ENCODE measurements at places on chromosomes 2 and 18.
A peak's percentile ranks its signal among the peaks of the same experiment; 100 is the strongest.

GRCh38 chr2:9248363-9248762 lies 41.8 kb downstream of the ASAP2 start:
- no peak for DNase-seq

- no peak for DNase-seq
These were observed 269.7 kb upstream of the THSD7B start for GRCh38 chr2:136495636-136496035.

GRCh38 chr2:15622614-15623480 lies 31.2 kb downstream of the DDX1 start:
- DNase-seq: no peak

- DNase-seq: peak; percentile 93
These were observed 4.5 kb downstream of the STK17B start for GRCh38 chr2:196166876-196167275.

DNA sequence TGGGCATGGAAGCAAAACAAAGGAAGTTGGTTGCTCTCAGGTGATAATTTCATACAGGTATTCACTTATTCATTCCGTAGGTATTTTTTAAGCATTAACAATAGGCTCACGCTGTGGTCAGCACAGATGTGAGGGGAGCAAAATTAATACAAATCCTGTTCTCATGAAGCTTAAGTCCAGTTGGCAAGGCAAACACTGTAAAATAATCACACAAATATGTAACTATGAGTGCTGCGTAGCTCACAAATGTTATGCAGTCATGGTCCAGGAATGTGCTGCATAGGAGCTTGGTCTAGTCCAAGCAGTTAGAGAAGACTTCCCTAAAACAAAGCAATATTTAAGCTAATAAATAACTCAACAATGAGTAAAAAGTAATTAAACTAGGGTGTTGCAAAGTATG lies 23.9 kb downstream of the SP5 start:
- DNase-seq: peak; percentile 97

DNA sequence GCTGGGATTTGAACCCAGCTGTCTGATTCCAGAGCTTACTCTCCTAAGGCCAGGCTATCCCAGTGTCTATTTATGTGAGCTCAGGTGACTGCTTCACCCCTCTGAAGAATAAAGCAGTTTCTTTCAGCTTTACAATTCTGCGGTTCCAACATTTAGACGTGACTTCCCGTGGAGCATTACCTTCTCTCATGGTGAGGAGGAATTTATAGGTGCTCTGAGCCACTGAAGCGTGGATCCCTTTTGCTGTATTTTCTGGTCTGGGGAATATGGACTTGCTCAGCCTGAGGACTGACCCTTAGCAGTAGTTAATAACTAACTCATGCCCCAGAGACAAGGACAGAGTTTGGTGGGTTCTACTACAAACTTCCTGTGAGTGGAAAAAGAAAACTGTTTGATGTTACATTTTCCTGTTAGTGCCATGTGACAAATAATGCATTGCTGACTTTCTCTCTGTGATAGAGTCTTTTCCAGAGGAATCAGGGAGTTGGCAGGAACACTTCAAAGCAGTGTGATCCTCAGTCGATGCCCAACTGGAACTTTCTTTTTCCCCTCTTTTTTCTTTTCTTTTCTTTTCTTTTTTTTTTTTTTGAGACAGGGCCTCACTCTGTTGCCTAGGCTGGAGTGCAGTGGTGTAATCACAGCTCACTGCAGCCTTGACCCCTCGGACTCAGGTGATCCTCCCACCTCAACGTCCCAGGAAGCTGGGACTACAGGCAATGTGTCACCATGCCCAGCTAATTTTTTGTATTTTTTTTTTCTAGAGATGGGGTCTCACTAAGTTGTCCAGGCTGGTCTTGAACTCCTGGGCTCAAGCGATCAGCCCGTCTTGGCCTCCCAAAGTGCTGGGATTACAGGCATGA lies 21.9 kb downstream of the CASP10 start:
- no peak for DNase-seq

DNA sequence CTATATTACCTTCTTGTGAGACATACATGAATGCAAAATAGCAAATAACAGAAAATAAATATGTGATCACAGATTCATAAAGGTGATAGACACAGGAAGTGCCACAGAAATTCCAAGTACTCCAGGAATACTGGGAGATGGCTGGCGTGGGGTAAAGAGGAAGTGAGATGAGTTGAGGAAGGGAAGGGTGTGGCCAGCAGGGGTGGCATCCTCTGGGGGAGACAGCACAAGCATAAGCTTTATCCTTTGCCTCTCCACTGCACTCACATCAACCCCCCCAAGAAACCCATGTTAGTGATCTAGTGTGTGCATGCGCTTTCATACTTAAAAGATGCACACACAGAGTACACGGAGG lies 94.8 kb upstream of the B3GNT7 start:
- DNase-seq: no peak

DNA sequence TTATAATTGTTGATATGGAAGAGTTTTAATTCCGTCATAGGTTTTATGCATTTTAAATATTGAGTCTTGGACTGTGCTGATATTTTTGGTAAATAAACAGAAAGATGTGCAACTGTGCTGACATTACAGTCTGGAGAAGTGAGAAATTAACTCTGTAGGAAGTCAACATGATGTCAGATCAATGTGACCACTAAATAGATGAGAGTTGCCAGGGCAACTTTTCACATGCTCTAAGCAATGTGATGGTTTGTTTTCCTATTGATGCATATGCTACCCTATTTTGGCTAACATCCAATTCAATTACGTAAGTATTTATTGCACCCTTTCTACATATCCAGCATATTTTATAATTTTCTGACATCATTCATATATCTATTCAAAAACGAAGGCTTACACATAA lies 1109.3 kb downstream of the TSN start:
- DNase-seq: no peak

- no peak for DNase-seq
These were observed 31.2 kb downstream of the VSNL1 start for GRCh38 chr2:17571681-17572080.

- DNase-seq: peak; percentile 54
These were observed 81.3 kb upstream of the TMEM178A start for GRCh38 chr2:39584283-39584965.

- DNase-seq: no peak
These were observed 114.9 kb downstream of the TCF4 start for GRCh38 chr18:55473058-55473457.

DNA sequence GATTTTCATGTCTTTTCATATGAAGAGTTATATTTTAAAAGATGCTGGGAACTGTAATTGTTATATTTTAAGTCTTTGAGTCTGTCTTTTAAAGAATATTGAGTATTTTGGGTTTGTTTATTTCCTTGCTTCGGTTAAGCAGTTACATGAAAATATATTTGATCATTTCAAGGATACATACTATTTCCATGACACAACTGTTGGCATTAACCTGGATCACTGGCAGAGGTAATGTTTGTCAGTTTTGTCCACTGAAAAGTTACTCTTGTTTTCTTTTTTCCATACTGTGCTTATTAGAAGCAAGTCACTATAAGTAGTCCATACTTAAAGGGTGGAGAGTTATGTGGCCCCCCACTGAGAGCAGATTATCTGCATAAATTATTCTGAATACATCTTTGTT lies 1142.0 kb upstream of the TMEFF2 start:
- DNase-seq: no peak

GRCh38 chr2:30208453-30208852 lies 22.9 kb upstream of the LBH start:
- DNase-seq: peak; percentile 79

DNA sequence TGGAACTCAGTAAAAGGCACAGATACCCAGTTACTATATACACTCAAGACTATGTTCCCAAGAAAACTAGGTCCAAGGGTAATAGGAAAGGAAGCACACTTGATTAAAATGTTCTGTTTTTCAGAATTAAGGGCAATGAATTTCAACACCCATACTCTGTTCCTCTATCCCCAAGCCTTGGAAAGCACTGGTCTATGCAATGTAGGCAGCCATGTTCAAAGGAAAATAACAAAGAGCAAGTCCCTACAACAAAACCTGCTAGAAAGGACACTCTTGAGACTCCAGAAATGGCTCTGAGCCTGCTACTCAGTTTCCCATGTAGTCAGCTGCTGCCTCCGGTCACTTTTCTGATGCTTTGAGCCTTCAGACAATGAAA lies 6.8 kb downstream of the CYB5A start:
- no peak for DNase-seq

DNA sequence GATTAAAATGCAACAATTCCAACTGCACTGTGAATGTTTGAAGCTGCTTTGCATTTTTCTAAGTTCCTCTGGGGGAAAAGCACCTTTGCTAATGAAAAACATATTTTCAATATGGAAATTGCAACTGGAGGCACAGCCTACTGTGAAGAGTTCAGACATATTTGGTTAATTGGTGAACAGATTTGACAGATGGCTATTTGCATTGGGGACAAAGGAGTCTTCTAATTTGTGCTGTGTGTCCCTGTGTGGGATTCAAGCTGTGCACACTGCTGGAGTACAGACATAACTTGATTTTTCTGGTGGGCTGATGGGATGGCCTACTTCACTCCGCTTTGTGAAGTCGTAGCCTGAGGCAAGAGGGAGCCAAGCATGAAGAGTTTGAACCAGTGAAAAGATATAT lies 40.7 kb upstream of the ARHGAP25 start:
- DNase-seq: no peak

DNA sequence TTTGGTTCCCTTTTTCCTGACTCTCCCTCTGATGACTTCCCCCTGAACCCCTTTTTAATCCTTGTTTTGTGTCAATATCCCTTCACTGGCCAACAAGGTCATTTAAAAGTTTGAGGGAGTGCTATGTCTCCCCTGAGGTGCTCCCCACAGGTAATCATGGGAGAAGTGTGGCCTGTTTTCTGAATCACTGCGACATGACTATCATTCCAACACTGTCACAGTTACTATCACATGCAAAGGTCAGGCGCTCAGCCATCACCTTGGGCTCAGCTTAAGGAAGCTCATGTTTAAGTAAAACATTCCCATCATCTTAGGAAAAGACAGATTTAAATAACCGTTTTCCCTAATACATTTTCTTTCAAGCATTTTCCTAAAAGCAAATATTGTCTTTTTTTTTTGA lies 20.9 kb upstream of the ACAA2 start:
- DNase-seq: no peak

DNA sequence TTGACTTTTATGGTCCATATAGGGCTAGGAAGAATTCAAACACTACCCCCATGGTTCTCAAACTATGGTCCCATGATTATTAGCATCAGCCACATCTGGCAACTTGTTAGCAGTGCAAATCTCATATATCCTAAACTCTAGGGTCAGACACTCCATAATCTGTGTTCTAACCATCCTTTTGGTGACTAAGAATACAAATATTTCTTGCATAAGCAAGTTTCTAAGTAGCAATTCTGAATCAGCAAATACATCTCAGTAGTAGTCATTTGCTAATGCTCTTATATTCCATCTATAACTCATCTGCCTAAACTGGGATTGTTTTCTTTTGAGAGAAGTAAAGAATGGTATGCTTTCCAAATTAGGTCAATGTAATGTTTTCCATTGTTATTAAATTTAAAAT lies 447.3 kb downstream of the TMX3 start:
- DNase-seq: peak; percentile 90

DNA sequence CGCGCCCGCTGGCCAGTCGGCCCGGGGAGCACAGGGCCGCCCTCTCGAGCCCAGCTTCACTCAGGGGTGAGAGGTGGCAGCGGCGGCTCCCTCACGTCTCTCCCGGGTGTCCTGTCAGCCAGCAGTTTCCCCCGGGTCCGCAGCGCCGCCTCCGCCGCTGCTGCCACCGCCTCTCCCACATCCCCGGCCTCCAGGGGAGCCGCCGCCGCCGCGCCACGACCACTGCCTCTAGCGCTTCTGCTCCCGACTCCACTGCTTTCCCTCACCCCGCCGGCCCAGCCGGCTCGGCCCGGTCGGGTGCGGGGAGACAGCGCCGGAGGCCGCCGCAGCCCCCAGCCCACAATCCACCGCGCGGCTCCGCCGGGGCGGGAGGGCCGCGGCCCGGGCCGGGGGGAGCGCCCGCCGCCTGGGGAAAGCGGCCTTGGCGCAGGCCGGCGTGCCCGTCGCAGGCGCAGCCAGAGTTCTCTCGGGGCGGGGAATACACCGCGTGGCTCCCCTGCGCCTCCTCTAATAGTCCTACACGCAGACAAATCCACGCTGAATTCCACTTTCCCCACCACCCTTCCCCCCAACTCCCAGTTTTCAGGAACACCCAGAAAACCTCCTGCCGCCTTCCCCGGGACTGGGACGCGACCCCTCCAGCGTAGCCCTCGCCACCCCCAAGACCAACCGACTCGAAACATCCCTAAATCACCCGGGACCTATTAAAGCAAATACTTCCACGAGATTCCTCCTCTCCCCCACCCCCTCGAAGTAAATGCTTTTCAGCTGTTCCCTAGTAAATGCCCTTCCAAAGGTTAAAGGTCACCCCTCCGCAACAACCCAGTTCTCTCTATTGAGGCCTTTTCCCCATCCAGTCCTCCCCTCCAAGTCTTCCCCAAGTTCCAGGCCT lies at the start of gene VPS54:
Gene VPS54 (minus strand): TSS at position 346 of the 892 bp plus-strand sequence. CDS start 35,429 bp downstream, outside the sequence.
- DNase-seq: peak; percentile 71

- no peak for DNase-seq
These were observed 14.6 kb downstream of the ZNF396 start for GRCh38 chr18:35362531-35362930.

DNA sequence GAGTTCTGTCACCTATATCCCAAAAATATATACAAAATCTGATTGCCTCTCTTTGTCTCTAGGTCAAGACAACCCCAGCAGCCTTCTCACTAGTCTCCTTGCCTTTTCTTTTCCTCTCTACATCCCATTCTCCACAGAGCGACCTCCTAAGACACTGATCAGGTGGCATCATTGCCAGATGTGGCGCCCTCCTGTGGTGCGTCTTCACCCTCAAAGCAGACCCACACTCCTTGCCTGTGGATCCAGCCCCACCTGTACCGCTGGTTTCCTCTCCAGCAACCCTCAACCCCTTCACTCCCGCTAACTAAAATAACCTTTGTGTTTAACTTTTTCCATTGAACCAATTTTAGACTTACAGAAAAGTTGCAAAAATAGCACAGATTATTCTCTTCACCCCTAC lies 273.3 kb downstream of the GLI2 start:
- no peak for DNase-seq

DNA sequence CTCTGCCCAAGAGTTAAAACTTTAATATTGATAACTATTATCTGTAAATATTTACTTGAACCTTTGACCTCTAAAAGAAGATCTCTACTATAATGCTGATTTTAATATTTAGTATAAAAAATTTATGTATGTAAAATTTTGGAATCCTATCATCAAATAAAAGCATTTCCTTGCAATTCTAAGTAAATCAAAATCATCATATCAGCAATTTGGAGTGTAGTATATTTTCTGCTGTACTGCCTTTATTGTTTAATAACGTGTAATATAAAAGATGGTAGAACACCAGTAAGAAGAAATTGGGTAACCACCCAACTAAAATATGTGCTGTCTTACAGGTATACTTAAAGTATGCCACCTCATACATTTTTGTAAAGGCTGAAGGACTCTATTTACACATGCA lies 94.6 kb downstream of the TLK1 start:
- no peak for DNase-seq

GRCh38 chr2:169910109-169910799 lies 83.0 kb downstream of the UBR3 start:
- no peak for DNase-seq

DNA sequence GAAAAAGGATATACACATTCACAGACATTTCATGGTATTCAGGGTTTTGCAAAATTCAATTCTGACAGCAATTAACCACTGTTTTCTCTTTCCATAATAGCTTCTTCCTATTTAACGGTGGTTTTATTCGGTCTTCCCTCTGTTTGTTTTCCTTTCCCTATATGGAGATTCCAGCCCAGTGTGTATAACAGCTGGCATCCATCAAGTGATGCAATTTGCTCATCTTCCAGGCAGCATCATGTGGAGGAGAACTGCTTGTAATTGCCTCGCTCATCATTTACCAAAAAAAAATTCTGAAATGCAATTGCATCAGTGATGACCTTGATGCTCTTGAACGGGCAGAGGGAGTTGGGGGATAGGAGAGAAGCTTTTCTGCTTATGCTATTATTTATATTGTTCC lies 165.9 kb upstream of the PGAP1 start:
- peak; percentile 78 for DNase-seq
